ENCODE measurements at places on chromosomes 12 and 14.

- no peak for DNase-seq
Measured at GRCh38 chr12:53055471-53056266, 5.8 kb downstream of the TNS2 start.

DNA sequence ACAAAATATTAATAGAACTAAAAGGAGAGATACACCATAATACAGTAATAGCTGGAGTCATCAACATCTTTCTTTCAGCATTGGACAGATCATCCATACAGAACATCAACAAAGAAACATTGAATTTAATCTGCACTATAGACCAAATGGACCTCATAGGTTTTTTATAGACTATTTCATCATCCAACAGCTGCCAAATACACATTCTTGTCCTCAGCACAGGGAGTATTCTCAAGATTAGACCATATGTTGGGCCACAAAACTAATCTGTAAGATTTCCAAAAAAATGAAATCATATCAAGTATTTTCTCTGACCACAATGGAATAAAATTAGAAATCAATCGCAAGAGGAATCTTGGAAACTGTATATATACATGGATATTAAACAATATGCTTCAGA is 86.9 kb downstream of the FSCB start:
- DNase-seq = no peak

DNA sequence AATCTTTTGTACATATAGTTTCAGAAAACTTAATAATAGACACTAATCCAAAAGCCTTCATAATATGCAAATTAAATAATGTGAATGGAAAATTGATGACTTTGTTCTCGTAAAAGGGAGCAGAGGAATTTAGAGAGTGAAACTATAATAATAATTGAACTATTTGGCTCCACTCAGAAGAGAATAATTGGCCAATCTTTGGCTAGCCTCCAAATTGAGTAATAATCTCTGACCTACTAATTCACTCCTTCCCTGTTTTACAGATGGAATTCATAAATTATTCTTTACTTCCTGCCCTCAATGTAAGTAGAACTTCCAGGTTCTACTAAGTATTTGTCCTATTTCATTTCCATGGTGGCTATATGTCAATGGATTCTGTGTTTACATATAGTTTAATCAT is 15.8 kb downstream of the TRIM9 start:
- no peak for DNase-seq

DNA sequence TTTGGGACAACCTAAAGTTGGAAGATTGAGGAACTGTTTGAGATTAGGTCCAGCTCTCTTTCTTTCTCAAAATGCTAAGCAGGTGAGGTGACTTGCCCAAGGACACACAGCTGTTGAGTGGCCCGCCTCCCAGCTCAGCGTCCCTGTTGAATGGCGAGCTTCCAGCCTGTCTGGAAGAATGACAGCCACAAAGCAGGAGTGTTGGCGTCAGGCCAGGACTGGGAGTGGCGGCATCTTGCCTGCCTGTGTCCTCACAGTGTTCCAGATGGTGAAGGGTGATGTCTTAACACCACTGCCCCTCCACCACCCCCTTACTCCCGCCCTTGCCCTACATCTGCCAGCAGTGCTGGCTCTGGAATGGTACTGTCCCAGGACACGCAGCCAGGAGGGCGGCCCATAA is 4.4 kb upstream of the CEBPE start:
- no peak for DNase-seq

DNA sequence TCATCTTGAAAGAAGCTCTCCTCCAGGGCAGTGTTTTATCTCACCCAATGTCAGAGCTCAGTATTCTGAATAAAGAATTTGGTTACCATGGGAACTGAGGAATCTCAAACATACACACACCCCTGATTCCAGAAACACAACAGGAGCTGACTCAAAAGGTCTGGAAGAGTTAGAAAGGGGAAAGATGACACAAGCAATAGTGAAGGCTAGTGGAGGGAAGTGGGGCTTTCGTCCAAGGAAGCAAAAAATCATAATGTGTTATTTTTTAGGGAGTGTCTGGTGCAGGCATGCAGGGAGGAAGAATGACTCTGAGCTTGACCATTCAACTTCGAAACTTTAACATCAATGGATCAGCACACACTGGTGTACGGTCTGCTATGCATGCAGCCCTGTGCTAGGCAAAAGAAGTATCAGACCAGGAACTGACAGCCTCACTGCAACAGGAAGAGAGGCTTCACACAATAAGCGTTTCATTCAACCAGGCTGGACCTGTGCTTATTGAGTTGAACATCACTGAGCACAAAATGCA is 20.3 kb downstream of the HEBP1 start:
- DNase-seq = no peak

DNA sequence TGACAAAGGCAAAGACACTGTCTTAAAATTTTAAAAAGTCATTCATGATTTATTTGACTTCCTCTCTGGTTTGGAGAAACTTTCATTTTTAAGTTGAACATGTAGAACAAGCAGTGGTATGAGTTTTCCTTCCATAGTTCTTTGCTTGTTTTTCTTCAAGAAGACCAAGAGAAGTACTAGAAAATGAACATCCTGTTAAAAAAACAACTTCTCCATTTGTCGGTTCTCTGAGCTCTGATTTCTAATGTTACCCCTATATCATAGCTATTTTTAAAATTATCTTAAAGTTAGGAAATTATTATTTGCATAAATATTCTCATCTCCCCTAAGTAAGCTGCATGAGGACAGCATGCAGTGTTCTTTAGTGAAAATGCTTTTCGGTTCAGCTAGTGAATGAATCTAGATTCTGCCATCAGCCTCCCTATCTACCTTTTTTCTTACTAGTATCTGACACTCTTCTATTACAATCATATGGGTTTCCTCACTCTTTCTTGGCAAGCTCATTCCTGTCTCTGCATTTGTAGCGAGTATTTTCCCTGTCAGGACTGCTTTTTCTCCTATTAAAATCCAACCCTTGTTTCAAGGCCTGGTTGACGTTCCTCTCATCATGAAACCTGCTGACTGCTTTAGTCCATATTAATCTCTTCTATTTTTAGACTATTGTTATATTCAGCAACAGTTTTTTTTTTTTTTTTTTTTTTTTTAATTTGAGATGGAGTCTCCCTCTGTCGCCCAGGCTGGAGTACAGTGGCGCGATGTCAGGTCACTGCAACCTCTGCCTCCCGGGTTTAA is 15.8 kb downstream of the DIP2B start:
- DNase-seq = no peak

DNA sequence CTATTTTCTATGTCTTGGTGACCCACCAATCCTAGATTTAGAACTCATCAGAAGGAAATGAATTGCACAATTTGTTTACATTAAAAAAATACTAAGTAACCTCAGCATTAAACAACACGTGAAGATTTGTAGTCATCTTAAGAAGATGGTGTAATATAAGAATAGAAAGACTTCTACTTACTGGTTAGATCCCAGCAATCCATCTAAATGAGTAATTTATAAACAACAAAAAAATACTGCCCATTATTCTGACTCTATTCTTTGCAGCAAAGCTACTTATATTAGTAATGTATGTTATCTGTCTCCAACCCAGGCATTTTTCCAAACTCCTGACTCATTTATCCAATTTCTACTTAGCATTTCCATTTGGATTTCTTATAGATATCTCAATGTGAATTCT is 67.8 kb downstream of the CD163L1 start:
- DNase-seq = no peak

Data from stimulated activated CD8-positive, alpha-beta memory T cell treated with anti-CD3 and anti-CD28 coated beads, Interleukin-7, amount 100 ng/mL, for 48 hours (primary cell).